ENCODE measurements at places on chromosomes 16 and 17. TPM values are rescaled to one million over a fixed set of nuclear protein-coding genes. Genes with fewer than 3 reads are reported as not detected.

OR3A2 gene
- 1.0 TPM for total RNA-seq

DNA sequence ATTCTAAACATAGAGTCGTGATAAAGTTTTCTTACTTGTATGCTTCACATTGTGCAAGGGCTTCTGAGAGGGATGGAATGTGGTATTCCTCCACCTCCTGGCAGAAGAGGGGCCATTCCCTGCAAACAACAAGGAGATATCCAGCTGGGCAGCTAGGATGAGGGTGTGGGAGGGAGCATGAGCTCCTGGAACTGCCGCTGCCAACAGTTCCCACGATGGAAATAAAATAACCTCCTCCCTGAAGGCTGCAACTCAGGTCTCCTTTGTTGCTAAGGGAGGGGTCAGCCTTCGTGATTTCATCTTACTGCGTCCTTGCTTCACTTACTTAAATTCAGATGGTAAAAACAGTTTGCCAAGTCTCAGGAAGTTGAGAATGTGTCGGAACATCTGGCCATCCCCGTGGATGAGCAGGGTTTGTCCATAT lies 15.6 kb downstream of the PLEKHG4 start:
- DNase-seq: no peak

DNA sequence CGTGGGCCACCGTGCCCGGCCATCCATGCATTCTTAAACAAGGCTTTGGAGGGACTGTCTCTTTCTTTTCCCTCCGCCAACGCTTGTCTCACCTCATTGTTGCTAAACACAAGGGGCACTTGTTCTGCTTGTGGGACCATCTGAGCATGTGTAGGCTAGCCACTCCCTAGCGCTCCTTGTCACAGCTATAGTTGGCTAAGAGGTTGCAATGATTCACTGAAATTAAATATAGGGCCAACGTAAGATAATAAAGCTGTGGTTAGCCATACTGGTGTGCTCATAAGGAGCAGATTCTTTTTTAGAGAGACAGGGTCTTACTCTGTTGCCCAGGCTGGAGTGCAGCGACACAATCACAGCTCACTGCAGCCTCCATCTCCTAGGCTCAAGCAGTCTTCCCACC lies 41.2 kb downstream of the KIAA0513 start:
- DNase-seq: no peak

GRCh38 chr17:41308251-41308917 lies 725 bp downstream of the KRTAP16-1 start:
- DNase-seq: no peak

PLEKHH3 gene
- total RNA-seq: 66.6 TPM

DNA sequence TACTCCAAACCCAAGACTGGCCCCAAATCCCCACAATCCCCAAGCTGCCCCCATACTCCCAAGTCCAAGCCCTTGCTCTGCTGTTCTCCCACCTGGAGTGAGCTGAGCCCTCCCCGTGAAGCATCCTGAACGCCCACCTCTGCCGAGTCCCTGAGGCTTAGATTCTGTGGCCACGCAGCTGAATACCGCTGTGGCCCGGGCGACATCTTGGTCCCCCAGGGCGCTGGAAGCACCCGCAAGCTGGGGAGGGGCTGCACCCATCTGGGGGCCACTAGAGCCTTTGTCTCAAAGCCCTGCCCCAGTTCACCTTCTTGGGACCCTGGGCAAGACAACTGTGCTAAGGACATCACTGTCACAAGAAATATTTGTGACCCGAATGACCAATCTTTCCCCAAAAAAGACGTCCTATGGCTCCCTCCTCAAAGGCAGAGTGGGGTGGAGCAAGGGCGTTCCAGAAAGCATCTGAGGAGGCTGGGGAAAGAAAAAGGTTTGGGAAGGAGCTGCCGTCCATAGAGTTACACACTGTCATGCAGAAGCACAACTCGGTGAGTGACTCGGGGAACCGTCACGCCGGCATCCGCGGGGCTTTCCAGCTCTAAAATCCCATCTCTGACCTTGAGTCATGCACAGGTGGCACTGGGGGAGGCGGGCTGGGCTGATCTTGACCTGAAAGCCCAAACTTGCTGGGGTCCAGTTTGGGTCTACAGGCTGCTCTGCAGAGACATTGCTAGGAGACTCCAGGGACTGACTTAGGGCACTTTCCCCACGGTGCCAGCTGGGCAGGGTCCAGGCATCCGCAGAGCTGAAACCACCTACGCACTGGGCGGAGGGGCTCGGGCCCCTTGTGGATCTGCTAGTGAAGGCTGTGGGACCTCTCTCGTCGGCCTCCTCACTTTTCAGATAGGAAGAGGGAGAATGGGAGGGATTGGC lies 6.6 kb downstream of the PTX4 start:
- no peak for DNase-seq

- no peak for DNase-seq
Observed at GRCh38 chr17:60508384-60508980, 17.6 kb downstream of the APPBP2 start.

PRAC2 gene
- not detected for total RNA-seq

- DNase-seq: no peak
Observed at GRCh38 chr16:77383606-77384187, 51.1 kb downstream of the ADAMTS18 start.

DNA sequence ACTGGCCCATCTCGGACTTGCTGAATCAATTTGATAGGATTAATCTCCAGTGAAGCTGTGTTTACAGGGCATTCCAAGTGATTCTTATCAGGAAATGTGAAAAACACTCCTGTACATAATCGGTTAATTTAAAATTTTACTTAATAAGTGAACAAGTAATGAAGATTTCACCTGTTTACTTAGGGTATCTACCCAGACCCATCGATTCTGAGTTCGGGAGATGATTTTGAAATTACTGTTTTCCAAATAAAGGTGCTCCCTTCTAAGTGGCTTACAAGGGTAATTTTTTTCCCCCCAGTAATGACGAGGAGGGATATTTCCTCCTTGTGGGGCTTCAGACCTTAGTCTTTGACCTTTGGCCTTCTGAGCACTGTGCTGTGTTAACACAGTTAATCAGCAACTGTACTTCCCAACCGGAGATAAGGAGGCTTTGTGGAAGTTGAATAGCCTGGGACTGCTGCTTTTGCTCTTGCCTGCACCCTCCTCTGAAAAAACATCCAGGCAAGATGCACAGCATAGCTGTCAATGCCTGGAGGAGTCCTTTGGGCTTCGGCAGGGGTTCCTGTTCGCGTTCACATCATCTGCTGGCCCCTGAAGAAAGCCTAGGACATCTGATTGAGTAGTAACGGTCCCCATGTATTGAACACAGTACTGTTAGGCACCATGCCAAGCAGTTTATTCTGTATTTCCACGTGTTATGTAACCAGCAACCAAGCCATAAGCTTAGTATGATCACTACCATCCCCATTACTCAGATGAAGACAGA lies 1.8 kb downstream of the FAHD1 start:
- no peak for DNase-seq
